ENCODE measurements at places on chromosomes 4 and X. TPM values are rescaled to one million over a fixed set of nuclear protein-coding genes. Genes with fewer than 3 reads are reported as not detected.

DNA sequence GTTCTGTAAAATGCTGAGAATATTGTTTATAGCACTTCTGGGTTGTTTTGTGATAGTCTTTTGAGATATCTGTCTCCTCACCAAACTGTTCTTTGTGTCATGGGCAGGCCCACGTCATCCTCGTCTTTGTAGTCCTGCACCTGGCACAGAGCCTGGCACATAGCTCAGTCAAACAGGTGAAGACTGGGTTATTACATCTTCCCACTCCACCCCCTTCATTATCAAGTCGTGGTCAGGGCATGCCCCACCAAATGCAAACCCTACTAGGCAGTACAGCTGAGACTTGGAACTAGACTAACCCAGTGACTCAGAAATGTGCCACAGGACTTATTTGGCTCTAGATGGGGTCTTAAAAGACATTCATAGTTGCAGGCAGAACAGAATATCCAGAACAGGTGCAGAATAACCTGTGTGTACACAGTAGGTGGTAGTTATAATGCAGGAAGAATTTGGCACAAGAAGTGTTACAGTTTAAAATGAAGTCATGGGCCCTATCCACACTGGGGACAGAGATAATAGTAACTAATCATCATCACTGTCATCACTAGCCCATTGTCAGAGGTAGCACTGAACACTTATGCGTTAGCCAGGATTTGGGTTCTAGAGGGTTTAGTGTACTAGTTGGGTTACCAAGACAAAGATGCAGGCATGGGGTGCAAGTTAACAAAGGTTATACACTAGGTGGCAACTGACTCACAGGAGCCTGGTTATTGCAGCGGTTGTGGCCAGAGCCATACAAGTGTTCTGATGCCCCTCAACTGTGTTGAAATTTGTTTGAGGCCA lies 74.9 kb downstream of the TBL1X start:
- DNase-seq = peak; percentile 0

Gene TMPRSS11F
- total RNA-seq = 2.3 TPM

DNA sequence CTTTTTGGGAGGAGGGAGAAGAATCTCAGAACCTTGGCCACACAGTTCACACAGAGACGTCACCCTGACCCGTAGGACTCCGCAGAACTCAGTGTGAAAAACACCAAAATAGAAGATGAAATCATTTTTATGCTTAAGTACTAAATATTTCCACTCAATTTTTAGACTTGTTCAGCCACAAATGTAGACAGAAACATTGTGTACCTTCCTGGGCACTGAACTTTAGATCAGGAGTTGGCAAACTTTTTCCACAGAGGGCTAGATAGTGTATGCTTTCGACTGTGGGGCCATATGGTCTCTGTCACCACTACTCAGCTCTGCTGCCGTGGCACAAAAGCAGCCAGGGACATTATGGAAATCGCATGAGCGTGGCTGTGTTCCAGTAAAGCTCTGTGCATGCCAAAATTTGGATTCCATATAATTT lies 61.8 kb upstream of the STOX2 start:
- no peak for DNase-seq

DNA sequence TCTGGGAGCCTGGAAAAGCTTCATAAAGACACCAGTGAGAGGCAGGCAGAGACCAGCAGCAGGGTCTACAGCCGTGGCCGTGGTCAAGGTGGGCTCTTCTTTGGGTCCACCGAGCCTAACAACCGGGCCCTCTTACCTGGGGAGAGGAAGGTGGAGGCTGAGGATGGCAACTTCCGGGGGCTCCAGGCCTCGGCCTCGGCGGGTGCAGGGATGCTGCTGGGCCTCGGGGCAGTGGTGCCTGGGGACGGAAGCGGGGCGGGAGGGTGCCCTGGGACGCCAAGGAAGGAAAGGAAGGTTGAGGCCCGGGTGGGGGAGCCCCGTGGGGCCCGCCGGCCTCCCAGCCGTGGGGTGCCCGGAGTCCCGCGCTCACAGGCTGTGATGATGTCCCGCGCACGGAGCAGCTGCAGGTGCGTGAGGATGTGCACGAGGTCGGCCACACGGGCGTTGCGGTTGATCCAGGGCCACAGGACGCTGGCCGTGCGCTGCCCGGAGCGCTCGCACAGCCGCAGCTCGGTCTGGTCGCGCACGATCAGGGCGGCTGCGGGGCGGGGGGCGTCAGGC lies 561 bp downstream of the IRAK1 start:
- DNase-seq = no peak

Gene VBP1
- total RNA-seq = 69.0 TPM

- DNase-seq = no peak
Measured at GRCh38 chr4:87559090-87559837, 30.1 kb upstream of the SPARCL1 start.

Gene GK2
- not detected for total RNA-seq

- no peak for DNase-seq
Measured at GRCh38 chr4:57602141-57602540, 492.0 kb upstream of the IGFBP7 start.

Gene DMRTC1
- total RNA-seq = not detected

- DNase-seq = no peak
Measured at GRCh38 chrX:38452603-38453002, 100.2 kb downstream of the OTC start.

Gene POU4F2
- total RNA-seq = not detected

- no peak for DNase-seq
Measured at GRCh38 chrX:119211649-119212014, 24.5 kb upstream of the PGRMC1 start.

Gene UTP14A
- 14.7 TPM for total RNA-seq

DNA sequence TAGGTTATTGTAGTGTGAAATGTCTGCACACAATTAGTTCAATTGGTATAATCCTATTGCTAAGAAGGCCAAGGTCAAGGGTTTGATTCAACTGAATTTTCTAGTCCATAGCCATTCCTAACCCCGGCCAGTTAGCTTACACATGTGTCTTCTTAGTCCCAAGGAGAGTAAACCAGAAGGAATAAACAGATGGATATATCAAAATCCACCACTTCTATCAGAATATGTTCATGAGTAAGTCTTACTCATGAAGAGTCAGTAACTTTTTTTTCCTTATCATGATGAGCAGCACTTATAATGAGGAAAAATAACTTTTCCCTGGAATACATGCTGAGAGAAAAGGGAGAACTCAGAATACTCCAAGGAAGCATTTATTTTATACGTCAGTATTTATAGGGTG lies 9.5 kb downstream of the HHIP start:
- peak; percentile 10 for DNase-seq

Gene TMEM255A
- not detected for total RNA-seq

DNA sequence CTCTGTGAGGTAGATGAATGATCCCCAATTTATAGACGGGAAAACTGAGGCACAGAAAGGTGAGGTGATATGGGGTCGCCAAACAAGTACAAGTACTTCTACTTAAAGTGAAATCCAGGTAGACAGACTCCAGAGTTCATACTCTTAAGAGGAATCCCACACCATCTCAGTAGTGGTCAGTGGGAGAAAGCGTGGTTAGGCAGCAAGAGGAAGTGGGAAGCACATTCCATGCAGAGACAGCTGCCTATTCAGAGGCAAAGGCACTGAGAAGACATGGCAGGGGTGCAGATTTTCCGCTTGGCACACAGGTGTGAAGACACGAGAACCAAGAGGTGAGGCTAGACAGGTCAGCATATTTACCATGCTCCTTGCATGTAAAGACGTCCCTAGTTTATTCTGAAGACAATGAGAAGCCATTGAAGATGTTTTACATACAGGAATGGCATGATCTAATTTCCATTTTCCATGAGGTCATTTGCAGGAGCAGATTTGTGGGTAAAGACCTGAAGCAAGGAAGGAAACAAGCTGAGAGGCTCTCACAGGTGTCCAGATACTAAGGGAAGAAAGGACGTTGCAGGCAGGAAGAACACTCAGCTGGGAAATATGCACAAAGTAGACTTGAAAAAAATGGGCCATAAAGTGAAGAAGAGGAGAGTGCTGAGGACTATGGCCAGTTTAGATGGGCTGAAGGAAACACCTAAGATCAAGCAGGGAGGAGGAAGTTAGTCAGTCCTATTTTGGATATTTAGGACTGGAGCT lies 17.3 kb upstream of the CLNK start:
- DNase-seq = peak; percentile 74

- peak; percentile 43 for DNase-seq
Measured at GRCh38 chr4:17636696-17637622, 22.5 kb downstream of the MED28 start.

DNA sequence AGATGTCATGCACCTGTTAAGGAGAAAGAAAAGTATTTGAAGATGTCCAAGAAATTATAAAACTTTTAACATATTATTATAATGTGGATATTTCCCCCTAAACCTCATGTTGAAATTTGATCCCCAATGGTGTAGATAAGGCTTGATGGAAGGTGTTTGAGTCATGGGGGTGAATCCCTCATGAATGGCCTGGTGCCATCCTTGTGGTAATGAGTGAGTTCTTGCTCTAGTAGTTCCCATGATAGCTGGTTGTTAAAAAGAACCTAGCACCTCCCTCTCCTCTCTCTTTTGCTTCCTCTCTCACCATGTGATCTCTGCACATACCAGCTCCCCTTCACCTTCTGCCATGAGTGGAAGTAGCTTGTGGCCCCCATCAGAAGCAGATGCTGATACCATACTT lies 176.6 kb upstream of the NR3C2 start:
- peak; percentile 33 for DNase-seq

GRCh38 chrX:148929686-148930085 lies 429.3 kb downstream of the AFF2 start:
- DNase-seq = peak; percentile 41

Gene LINC00632
- 0.53 TPM for total RNA-seq

GRCh38 chr4:87718217-87718835 lies 68.2 kb downstream of the DMP1 start:
- no peak for DNase-seq

DNA sequence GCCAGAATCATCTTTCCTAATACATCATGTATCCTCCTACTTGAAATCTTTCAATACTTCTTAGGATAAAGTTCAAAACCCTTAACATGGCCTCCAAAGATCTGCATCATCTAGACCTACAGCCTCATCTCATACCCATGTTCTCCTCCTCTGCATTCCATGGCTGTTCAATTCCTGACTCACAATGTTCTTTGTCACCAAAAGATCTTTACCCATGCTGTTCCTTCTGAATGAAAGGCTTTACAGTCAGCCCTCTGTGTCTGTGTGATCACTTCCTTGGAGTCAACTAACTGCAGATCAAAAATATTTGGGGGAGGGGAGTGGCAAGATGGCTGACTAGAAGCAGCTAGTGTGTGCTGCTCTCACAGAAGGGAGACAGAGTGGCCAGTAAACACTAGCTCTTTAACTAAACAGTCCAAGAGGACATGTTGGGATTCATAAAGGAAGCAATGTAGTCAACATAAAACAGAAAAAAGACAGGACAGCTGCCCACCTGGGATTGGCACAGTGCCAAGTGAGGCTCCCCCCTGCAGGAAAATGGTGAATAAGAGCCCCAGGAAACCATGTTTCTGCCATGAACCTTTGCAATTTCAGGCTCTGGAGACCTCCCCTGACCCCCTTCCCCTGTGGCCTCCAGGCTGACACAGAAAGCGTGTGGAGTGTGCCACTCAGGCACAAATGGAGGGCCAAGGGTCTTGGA lies 31.9 kb downstream of the CBR4 start:
- peak; percentile 15 for DNase-seq

DNA sequence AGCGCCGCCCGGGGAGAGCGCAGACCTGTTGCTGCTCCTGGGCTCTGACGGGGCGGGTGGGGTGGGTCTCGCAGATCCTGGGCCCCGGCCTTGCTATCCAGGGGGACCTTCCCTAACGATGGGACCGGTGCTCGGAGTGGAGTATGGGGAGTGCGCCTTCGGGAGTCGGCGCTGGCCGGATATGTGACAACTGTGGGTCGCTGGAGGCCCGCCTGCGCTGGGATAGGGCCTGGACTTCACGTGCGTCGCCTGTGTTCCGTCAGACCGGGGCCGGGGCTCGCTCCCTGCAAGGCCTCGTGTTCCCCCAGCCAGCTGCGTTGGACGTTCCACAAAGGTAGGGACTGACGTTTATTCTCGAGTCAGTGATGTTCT lies 1.3 kb downstream of the TBL1X start:
- no peak for DNase-seq

DNA sequence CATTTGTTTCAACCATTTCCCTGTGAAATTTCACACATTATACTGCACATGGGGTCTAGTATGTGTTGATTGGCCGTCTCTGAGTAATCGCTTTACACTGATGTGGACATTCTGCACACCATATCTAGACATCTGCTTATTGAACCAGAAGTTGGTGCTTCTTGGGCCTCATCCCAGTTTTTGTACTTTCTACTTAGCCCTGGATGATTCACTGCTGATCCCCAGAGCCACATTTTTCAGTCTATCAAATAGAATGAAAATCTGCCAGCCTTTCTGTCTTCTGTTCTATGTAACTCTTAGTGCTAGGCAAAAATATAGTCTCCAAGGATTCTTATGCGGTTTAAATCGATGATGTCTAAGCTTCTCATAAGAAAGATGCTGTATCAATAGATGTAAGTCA lies 40.5 kb upstream of the RELL1 start:
- no peak for DNase-seq

- DNase-seq = no peak
Measured at GRCh38 chrX:151994476-151994875, 20.0 kb upstream of the GABRE start.

Gene TDO2
- not detected for total RNA-seq

Data from bronchial epithelial cell (primary cell).